Stimulated activated CD8-positive, alpha-beta memory T cell treated with anti-CD3 and anti-CD28 coated beads, Interleukin-15, amount 100 ng/mL, for 48 hours (primary cell): ENCODE measurements at places on chromosomes 5 and 9.

DNA sequence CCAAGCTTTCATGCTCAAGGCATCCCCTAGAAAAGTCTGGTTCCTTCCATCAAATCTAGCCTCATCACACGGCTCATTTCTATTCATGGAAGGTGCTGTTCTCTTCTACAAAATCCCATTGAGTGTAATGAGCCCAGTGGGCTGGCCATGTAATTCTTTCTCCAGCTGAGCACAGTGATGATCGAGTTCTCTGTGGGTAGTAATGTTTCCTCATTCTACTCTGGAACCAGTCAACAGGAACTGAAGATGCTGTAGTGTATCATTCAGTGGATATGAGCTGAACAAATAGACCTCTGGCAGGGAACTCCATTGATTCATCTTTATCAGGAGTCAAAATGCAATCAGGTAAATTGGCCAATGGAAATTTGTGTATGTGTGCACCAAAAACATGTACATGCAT is 149.2 kb downstream of the LRRC70 start:
- no peak for DNase-seq

GRCh38 chr5:75626959-75627358 is 15.7 kb downstream of the ANKDD1B start:
- no peak for DNase-seq

DNA sequence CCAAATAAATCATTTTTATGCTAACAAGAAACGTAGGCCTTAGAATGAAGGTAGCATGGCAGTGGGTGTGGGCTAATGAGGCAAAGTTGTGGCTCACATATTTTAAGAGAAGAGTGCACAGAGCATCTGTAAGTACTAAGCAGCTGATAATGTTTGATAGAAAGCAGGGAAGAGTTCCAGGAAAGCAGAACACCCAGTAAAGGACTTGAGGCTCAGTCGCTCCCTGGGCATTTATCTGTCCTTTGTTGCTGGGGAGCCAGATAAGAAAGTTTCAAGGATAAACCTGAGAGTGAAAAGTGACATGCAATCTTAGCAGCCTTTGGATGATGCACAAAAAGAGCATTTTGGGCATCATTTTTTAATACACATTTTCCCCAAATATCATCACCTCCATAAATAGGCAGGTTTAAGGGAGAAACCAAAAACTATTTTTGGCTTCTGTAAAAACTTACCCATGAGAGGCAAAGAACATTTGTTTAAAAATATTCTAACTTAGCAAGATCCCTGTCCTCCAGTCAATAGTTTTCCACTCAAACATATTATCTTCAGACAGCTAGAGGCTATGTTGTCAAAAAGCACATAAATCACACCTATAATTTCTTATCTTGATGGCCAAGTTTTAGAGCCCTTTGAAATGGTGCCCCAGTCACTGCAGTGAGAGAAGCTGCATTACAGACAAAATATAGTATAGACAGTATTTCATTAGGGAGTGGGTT is 3.4 kb downstream of the FREM1 start:
- no peak for DNase-seq

DNA sequence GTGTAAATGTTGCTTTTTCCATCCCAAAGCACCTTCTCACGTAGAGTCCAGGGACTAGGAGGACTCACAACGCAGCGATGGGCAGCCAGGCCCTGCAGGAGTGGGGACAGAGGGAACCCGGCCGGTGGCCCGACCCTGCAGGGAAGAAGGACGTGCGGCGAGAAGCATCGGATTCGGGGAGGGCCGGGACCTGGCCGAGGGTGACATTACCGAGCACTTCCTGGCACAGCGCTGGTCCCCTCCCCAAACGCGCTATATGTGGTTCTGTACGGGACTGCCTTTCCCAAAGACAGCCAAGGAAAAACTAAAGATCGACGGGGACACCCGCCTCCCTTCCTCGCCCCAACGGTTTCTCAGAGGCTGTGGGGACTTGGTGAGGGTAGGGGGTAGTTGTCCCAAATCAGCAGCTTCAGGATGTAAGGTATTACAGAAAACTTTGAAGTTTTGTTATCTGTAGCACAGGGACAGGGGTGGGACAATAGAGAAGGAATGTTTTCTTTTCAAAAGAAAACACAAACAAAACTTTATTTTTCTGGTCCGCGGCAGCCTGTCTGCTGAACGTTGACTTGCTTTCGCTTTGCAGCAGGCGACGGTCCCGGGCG is 887 bp upstream of the MAP3K1 start:
- no peak for DNase-seq

DNA sequence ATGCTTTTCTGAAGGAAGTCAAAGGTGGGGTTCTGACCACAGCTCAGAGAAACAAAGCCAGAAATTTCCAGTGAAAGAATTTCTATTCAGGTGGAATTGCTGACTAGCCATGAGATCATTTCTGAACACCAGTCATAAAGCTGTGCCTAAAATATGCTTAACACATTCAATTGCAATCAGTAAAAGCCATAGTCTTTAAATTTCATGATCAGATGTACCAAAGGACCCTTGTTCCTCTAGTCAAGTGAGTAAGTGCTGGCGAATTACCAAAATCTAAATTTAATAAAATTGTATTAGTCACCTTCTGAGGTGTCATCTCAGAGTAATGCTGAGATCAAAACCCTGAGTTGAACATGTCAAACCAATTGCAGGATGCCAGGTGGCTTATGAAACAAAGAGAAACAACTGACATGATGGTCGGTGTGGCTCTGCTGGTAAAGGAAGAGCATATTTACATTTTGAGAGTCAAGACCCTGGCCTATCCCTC is 334.2 kb upstream of the CCNH start:
- DNase-seq = no peak

DNA sequence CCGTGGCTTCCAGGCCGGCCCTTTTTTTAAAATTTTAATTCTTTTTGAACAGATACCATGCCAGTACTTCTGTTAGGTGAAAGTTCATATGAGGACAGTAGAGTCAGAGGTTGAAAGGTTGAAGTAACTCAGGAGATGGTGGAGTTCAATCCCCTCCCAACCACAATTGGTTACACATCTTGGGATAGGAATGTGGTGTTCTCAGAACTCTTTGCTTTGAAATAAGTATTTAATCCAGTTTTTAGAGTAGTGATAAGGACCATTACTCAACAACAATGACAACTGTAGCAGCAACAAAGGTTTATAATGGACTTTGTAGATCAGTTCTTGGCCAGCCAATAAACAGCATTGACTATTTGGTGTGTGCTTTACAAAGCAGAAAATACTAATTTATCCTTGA is 116.0 kb downstream of the ARHGAP26 start:
- DNase-seq = no peak

- DNase-seq = no peak
Measured at GRCh38 chr9:12908895-12909294, 134.1 kb downstream of the LURAP1L start.

GRCh38 chr5:178533136-178533535 is 57.1 kb downstream of the COL23A1 start:
- DNase-seq = no peak

GRCh38 chr9:75265525-75265972 is 177.2 kb downstream of the OSTF1 start:
- no peak for DNase-seq

GRCh38 chr5:179792612-179793467 is 946 bp upstream of the LTC4S start:
- DNase-seq = no peak

DNA sequence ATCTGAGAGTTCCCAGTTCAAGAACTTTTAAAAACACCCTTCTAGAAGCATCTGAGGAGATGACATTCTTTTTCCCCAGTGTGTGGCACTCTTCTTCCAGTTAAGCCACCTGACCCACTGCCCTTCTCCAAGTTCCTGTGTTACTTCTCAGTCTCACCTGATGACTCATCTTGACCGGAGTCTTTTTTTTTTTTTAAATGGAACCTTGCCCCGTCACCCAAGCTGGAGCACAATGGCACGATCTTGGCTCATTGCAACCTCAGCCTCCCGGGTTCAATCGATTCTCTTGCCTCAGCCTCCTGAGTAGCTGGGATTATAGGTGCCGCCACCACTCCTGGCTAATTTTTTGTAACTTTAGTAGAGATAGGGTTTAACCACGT is 224.1 kb upstream of the DAB2 start:
- no peak for DNase-seq

- DNase-seq = no peak
Measured at GRCh38 chr9:128575469-128575868, 23.1 kb downstream of the SPTAN1 start.

- DNase-seq = no peak
Measured at GRCh38 chr9:121676926-121677325, 25.5 kb downstream of the DAB2IP start.
